Activated CD4-positive, alpha-beta T cell treated with anti-CD3 and anti-CD28 coated beads, Interleukin-2, amount 50 U/mL, for 48 hours (primary cell): ENCODE measurements at places on chromosomes 16 and 17.

- DNase-seq = no peak
Observed at GRCh38 chr17:11138023-11138422, 103.0 kb upstream of the SHISA6 start.

DNA sequence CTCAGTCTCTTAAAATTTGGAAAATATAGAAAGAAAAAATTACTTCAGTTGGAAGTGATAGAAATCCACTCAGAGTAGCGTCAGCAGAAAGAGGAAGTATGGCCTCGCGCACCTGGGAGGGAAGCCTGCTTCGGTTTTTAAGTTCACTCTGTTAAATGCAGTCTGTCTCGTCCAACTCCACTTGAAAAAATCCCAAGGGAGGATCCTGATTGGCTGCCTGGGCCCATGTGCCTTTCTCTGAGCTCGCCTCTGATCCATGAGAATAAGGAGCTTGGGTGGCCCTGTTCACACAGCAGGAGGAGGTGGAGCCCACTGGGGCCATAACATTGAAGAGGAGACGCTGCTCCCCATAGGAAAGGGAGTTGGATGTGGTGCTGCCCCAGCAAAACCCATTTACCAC is 40.7 kb downstream of the DNAJA2 start:
- DNase-seq = no peak

GRCh38 chr16:2728034-2728433 is 8.0 kb upstream of the PRSS27 start:
- no peak for DNase-seq

- DNase-seq = no peak
Observed at GRCh38 chr17:333626-334396, 18.8 kb downstream of the RPH3AL start.

DNA sequence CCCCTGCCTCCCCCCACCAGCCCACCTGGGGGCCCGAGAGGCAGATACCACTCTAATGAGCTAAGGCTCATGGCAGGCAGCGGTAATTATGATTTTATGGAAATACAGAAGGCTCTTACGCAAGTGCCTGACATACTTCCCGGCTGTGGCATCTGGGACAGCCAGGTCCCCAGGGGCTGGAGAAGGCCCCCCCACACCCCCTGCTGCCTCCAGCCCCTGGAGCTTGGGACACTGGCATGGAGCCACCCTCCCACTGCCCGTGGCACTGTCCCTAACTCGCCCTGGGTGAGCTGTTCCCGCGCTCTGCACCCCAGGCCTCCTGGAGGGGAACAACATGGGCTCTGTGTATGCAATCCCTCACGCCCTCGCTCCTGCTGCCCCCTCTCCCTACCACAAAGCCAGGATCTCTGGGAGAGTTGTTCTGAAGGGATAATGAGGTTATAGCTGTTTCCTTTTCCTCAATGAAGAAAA is 5.4 kb upstream of the STAC2 start:
- no peak for DNase-seq
